GM03348 (cell line): ENCODE measurements at places on chromosomes 12 and 14.

DNA sequence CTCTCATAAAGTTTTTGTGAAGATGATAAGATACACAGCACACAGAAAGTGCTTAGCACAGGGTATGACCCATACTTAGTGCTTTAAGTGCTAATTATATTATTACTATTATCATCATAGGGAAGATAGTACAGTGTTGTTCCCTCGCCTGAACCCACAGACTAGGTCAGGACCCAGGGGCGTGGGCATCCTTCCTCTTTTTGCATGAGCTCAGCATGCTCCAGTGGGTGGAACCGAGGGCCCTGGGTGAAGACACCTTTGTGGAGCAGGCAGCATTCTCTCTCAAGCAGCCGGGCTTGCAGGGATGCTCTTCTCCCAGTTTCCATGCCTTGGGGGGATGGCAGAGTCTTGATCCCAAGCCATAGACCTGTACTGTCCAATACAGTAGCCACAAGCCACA is 34.8 kb downstream of the CRACR2A start:
- no peak for DNase-seq

- DNase-seq, result no peak
Observed at GRCh38 chr12:1006255-1006654, 15.2 kb downstream of the ERC1 start.

GRCh38 chr14:41521891-41522290 is 84.8 kb upstream of the LRFN5 start:
- no peak for DNase-seq

- no peak for DNase-seq
Observed at GRCh38 chr12:59652130-59652529, 56.3 kb downstream of the SLC16A7 start.
